Thoracic aorta (tissue), 2 donors: ENCODE measurements at places on chromosomes 3 and 15. TPM values are rescaled to one million over a fixed set of nuclear protein-coding genes. Genes with fewer than 3 reads are reported as not detected.

Gene P4HTM
- 75.1 TPM for total RNA-seq

Gene SYNM
- 60.9 TPM for total RNA-seq

Gene CCR2
- 0.41 TPM for total RNA-seq

Gene PRR20G
- total RNA-seq, result not detected

Gene CCDC80
- total RNA-seq, result 90.8 TPM

Gene SCN11A
- total RNA-seq, result 0.07 TPM

Gene SLC9A9
- 60.1 TPM for total RNA-seq

Gene SLCO2A1
- total RNA-seq, result 7.9 TPM

Gene CYP19A1
- 0.54 TPM for total RNA-seq
